Calu3 (cell line): ENCODE measurements at places on chromosomes 4 and X. TPM values are rescaled to one million over a fixed set of nuclear protein-coding genes. Genes with fewer than 3 reads are reported as not detected.
A peak's percentile ranks its signal among the peaks of the same experiment; 100 is the strongest.

GRCh38 chrX:119145241-119145653, 17.6 kb upstream of the KIAA1210 start:
- H3K27me3 ChIP-seq, result peaks cover 8% of the 10 kb centered on the region
- H3K36me3 ChIP-seq, result no peaks in the 10 kb centered on the region
- peaks cover 14% of the 10 kb centered on the region for H3K4me1 ChIP-seq
- no peak overlapping the region for H3K4me3 ChIP-seq
- peak; percentile 24 for DNase-seq

DNA sequence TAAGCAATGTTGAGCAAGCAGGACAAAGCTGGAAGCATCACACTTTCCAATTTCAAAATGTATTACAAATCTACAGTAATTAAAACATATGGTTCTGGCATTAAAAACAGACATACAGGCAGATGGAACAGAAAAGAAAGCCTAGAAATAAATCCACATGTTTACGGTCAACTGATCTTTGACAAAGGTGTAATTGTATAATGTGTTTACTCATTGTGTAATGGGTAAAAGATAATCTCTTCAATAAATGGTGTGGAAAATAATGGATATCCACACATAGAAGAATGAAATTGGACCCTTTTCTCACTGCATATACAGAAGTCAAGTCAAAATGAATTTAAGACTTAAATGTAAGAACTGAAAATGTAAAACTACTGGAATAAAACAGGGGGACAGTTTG, 394.2 kb downstream of the ANKRD50 start:
- DNase-seq, result no peak
- no peak overlapping the region for H3K4me3 ChIP-seq
- H3K36me3 ChIP-seq, result no peaks in the 10 kb centered on the region
- H3K4me1 ChIP-seq, result peaks cover 22% of the 10 kb centered on the region
- no peaks in the 10 kb centered on the region for H3K27me3 ChIP-seq

EIF2S3 gene
- 255 and 277 TPM in 2 replicates for total RNA-seq

FAM9A gene
- not detected in 2 replicates for total RNA-seq

DNA sequence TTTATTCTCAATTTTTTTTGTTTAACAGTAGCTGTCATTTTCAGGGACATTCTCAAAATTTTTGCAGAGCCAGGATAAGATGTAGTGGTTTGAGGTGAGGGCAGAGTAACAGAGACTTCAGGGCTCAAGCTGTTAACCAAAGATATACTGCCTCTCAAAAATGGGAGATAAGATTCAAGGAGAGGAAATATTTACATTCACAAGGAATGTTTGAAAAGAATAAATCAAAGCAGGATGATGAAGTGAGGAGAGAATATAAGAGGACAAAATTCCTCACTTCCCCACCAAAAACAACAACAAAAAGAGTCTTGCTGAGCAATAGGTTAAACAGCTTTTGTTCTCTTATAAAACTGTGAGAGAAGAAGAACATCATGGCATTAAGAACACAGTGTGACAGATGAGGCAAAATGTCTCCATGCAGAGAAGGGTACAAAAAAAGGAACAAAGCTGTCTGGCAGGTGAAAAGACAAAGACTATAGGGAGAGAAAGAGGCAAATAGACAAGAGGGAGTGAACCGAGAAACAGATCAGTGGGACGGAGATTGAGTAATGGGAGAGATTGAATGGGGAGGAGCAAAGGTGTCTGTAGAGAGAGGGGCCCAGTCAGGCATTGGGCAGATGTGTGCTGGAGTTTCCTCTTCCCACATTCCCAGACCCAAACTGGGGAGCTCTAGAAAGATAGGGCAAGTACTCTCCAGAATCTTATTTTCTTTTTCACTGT, 106.1 kb upstream of the TMEM150C start:
- H3K4me3 ChIP-seq, result no peak overlapping the region
- no peaks in the 10 kb centered on the region for H3K36me3 ChIP-seq
- H3K4me1 ChIP-seq, result no peaks in the 10 kb centered on the region
- no peak overlapping the region for H3K27ac ChIP-seq
- no peaks in the 10 kb centered on the region for H3K27me3 ChIP-seq

AMTN gene
- not detected in 2 replicates for total RNA-seq

CFAP47 gene
- 0.21 and 1.0 TPM in 2 replicates for total RNA-seq

GRCh38 chr4:113784497-113785250, 23.1 kb upstream of the CAMK2D start:
- no peaks in the 10 kb centered on the region for H3K36me3 ChIP-seq
- no peak overlapping the region for H3K4me3 ChIP-seq
- no peak for DNase-seq
- no peaks in the 10 kb centered on the region for H3K27me3 ChIP-seq

NDUFA1 gene
- 77.5 and 79.6 TPM in 2 replicates for total RNA-seq

- no peaks in the 10 kb centered on the region for H3K4me1 ChIP-seq
- no peak overlapping the region for H3K27ac ChIP-seq
- H3K27me3 ChIP-seq, result peaks cover 4% of the 10 kb centered on the region
- H3K36me3 ChIP-seq, result no peaks in the 10 kb centered on the region
Measured at GRCh38 chrX:73766431-73766795, 203.4 kb downstream of the CHIC1 start.

DNA sequence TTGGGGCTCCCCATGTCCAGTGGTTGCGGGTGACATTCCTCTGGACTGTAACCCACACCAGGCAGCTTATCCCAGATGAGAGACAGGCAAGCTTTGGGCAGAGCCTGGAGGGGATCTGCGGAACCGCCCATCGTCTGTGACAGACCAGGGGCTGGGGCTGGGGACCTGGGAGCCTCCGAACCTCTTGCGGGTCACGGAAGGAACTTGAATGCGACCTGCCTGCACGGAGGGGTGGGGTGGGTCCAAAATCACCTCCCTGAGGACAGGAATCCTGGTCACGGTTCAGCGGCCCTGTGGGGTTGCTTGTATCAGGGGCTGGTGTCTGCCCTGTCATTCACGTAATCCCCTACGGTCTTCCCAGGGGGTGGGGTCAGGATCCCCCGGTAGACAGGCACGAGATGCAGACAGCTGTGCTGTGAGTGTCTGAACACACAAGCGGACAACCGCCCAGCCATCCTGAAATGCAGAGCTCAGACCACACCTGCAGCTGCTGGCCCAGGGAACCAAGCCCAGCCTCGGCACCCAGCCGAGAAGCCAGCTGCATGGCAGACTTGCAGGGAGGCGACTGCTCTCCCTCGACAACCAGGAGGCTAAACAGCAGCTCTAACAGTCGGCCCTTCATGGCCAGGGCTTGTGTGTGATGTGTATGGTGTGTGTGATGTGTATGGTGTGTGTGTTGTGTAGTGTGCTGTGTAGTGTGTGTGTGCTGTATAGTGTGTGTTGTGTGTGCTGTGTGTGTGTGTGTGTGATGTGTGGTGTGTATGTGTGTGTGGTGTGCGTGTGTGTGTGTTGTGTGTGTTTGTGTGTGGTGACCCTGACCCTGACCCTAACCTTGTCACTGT, 105.9 kb upstream of the ADRA2C start:
- H3K36me3 ChIP-seq, result no peaks in the 10 kb centered on the region
- H3K27ac ChIP-seq, result no peak overlapping the region
- H3K4me3 ChIP-seq, result no peak overlapping the region
- no peak for DNase-seq
- no peaks in the 10 kb centered on the region for H3K4me1 ChIP-seq

ARAP2 gene
- 30.0 and 30.2 TPM in 2 replicates for total RNA-seq
